ENCODE measurements at places on chromosomes 12 and 14.

DNA sequence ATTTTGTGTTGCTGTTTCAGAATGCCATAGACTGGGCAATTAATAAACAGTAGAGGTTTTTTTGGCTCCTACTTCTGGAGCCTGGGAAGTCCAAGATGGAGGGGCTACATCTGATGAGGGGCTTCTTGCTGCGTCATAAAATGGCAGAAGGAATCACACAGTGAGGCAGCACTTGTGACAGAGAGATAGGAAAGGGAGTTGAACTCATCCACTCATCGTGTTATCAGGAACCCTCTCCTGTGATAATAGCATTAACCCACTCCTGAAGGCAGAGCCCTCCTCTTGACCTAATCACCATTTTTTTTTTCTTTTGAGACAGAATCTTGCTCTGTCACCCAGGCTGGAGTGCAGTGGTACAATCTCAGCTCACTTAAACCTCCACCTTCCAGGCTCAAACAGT lies 9.7 kb downstream of the TDG start:
- no peak for DNase-seq

DNA sequence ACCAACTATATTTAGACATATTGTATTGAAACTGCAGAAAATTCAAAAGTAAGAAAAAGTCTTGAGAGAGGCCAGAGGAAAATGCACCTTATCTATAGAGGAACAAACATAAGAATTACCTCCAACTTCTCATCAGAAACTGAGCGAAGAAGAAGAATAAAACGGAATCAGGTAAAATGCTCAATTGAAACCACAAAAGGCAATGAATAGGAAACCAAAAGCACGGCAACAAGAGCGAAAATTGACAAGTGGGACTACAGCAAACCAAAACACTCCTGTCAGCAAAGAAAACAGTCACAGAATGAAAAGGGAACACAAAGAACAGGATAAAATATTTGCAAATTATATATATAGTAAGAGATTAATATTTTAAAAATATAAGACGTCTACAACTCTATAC lies 61.9 kb upstream of the PARP11 start:
- DNase-seq = no peak

DNA sequence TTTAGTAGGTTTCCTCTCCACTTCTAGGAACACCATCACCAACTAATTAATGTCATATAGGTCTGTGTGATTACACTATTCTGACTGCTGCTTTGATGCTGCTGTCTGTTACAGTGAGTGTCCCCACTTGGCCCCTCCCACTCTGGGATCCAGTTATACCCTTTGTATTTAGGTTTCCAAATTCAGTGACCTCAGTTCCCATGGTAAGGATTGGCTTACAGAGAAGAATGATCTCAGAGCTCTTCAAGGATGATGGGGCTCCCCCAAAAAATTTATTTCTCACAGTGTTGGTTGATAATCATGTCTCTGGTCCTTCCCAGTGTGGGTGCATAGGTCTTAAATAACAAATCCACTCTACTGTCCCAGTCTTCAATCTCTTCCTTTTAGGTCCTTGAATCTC lies 210.0 kb upstream of the MYL2 start:
- no peak for DNase-seq

DNA sequence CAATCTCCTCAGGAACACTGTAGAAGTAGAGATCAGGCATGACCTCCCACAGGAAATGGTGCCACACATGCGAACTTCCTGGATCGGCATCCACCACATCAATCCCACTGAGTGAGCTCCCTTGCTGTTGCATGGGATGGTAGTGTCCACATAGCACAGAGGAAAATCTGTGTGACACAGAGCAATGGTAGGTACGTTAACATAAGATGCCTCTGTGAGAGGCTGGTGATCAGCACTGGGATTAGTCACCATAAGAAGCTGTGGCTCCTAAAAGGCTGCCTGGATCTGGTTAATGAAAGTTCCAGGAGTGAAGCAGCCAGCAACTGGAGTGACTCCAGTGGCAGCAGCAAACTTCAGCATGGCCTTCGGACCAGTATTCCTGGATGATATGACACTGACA lies 21.8 kb downstream of the WDHD1 start:
- no peak for DNase-seq

- DNase-seq = no peak
These were observed 740 bp upstream of the PRPF40B start for GRCh38 chr12:49622501-49623141.

GRCh38 chr12:130338794-130339601 lies 1.3 kb downstream of the PIWIL1 start:
- DNase-seq = no peak

DNA sequence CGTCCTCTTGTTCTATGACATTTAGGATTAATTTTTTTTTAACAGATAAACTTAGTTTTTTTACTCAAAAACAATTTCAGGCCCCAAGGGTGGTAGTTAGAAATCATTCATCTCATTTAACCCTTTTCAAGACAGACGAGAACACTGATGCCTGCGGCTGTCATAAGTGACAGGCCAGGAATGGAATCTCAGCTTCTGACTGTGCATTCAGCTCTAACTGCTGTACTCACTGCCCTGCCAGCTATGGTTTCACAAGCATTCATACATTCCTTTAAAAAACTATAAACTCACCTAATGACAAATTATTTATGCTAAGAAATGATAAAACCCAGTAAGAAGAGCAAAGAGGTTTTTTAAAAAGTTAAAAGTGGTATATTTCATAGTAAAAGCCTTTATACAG lies 8.8 kb downstream of the DENND5B start:
- DNase-seq = no peak

- no peak for DNase-seq
These were observed 152.0 kb upstream of the CCND2 start for GRCh38 chr12:4121506-4122020.

- DNase-seq = peak; percentile 35
These were observed 94.6 kb upstream of the MUCL1 start for GRCh38 chr12:54759751-54760150.

- DNase-seq = no peak
These were observed 46.9 kb upstream of the NOS1 start for GRCh38 chr12:117408161-117408791.
